ENCODE measurements at places on chromosomes 5 and 9. TPM values are rescaled to one million over a fixed set of nuclear protein-coding genes. Genes with fewer than 3 reads are reported as not detected.

CLIC3 gene
- total RNA-seq: not detected

SHISAL2B gene
- total RNA-seq: not detected

SH3TC2 gene
- total RNA-seq: 0.28 TPM

GAPT gene
- total RNA-seq: 0.60 TPM

MYOT gene
- 1.4 TPM for total RNA-seq

KLF9 gene
- 15.1 TPM for total RNA-seq

KLHL3 gene
- total RNA-seq: 15.7 TPM

ACSL6 gene
- total RNA-seq: 0.12 TPM

HRCT1 gene
- total RNA-seq: 0.48 TPM

SLC25A46 gene
- total RNA-seq: 26.1 TPM

PTPN3 gene
- 0.20 TPM for total RNA-seq

NEUROG1 gene
- not detected for total RNA-seq

CCNJL gene
- 6.3 TPM for total RNA-seq

RETREG1 gene
- total RNA-seq: 7.6 TPM

TSSK1B gene
- total RNA-seq: 0.08 TPM

FST gene
- 3.4 TPM for total RNA-seq

TMC1 gene
- total RNA-seq: 0.12 TPM

ZNF462 gene
- 22.1 TPM for total RNA-seq

IL33 gene
- 12.4 TPM for total RNA-seq

FOXD1 gene
- total RNA-seq: 0.10 TPM

DOCK2 gene
- 4.2 TPM for total RNA-seq

VDAC1 gene
- 92.7 TPM for total RNA-seq

HAND1 gene
- total RNA-seq: not detected

ZNF79 gene
- total RNA-seq: 11.3 TPM

NUTM2F gene
- not detected for total RNA-seq

SPINK5 gene
- total RNA-seq: 0.12 TPM

OBP2A gene
- not detected for total RNA-seq

BTNL8 gene
- not detected for total RNA-seq

GABBR2 gene
- total RNA-seq: not detected

CSNK1A1 gene
- total RNA-seq: 158 TPM

AK8 gene
- total RNA-seq: 2.0 TPM

HSDL2 gene
- 79.9 TPM for total RNA-seq

ADAMTSL1 gene
- 7.2 TPM for total RNA-seq

PCDHGB2 gene
- total RNA-seq: 7.3 TPM

ADCY2 gene
- total RNA-seq: 12.3 TPM

PCDHB9 gene
- 5.4 TPM for total RNA-seq

MAMDC4 gene
- total RNA-seq: 7.1 TPM

ETF1 gene
- 68.3 TPM for total RNA-seq

FBP2 gene
- not detected for total RNA-seq

PSIP1 gene
- 89.7 TPM for total RNA-seq

SYK gene
- total RNA-seq: 3.4 TPM

GPX8 gene
- 14.4 TPM for total RNA-seq

FBN2 gene
- total RNA-seq: 2.1 TPM

SAPCD2 gene
- total RNA-seq: 0.62 TPM

SAP30L gene
- 40.8 TPM for total RNA-seq

PITX1 gene
- total RNA-seq: 3.1 TPM

LRRC70 gene
- 2.6 TPM for total RNA-seq

SH3RF2 gene
- 0.30 TPM for total RNA-seq

GABRA6 gene
- total RNA-seq: not detected

Data from ovary (tissue), 10 donors.